SW 1271 (cell line): ENCODE measurements at places on chromosomes 4 and X.

DNA sequence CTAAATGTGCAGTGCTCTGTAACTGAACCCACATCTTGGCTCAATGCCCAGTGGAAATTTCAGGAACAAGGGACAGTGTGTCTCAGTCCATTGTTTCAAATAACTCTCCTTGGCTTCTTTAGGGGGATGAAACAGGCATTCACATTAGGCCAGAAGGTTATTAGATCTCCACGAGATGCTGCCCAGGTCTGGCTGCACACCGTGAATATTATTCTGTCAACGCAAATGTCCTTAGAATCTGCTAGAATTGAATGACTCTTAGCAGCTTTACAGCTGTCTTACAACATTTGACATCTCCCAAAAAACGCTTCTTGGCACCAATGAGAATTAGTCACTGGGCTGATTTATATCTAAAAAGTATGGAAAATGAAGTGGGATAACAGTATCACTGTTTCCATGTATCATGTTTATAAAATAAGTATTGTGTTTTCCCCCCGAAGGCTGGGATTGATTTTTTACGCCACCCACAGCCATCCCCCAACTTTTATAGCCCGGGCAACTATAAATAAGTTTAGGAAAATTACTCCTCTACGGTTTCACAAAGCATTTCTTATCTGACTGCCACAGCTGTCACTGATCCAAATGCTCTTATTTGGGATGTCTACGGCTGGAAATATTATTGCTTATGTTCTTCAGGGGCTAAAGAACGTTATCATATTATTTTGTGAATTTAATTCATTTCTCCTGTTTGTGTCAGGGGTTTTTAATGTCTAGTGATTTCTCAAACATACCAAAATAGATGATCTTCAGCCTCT is 559.7 kb upstream of the FAT1 start:
- DNase-seq, result no peak

DNA sequence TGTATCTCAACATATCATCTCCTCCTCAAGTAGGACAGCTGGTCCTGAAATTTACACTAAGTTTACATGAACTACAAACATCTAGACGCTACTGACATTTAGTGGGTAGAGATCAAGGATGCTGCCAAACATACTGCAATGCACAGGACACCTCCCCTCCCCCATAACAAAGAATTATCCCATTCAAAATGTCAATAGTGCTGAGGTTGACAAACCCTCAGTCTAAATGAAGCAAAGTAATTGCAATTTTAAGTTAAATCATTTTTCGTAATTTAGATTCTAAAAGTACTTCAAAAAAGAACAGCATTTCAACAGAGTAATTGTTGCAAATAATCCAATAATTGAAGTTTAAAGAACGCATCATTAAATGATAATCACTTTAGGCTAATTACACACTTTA is 1.2 kb downstream of the PRMT9 start:
- DNase-seq, result no peak

DNA sequence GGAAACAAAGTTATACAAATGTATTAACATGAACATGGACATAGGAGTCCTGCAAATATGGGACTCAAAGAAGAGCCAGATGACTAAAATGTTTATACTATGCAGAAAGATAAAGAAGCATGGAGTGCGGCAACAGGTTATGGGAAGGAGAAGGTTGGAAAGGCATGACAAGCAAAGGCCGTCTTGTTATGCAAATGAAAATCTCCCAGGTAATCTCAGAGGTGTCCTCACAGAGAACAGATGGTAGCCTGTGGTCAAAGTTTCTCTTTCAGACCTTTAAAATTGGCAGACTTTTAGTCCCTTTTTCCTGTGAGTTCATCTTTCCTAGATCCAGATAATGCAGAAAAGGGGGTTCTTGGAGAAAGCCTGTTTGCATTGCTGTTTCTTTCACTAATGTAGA is 116.4 kb upstream of the BEND4 start:
- no peak for DNase-seq

DNA sequence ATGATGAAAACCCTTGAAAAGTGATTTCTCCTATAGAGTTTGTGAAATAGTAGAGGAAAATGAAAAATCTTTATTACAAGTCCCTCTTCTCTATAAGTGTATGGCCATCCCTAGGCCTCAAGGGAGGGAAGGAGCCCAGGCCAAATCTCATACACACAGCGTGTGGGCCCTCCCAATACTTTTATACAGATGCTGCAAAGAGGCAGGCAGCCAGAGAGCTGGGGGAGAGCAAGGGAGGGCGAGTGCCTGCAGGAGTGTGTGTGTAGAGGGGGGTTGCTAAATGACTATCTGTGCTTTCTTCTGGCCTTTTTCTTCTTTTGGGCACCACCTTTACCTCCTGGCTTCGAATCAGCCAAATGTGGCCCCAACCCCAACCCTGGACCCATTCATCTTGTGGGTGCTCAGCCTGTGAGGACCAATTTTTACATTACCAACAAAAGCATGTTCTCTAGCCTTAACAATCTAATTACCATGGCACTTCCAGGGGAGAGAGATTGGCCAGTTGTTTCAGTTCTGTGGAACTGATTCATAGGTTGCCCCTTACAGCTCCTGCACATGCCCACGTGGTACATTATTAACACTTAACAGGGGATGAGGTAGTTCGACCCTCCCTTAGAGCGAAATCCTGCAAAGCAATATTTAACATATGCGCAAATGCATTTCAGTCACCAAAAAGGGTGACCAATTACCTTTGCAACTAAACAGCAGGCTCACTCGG is 2.0 kb downstream of the GPC3 start:
- DNase-seq, result no peak

- no peak for DNase-seq
Observed at GRCh38 chr4:189613207-189613606, 327.5 kb upstream of the FRG1 start.

DNA sequence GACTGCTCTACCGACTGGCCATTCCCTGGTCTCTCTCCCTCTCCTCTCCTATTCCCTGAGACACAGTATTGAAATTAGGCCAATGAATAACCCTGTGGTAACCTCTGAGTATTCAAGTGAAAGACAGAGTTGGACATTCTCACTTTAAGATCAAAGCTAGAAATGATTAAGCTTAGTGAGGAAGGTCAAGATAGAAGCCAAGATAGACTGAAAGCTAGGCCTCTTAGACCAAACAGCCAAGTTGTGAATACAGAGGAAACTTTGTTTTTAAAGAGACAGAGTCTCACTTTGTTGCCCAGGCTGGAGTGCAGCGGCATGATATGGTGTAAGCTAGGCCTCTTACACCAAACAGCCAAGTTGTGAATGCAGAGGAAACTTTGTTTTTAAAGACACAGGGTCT is 64.6 kb downstream of the KDM6A start:
- no peak for DNase-seq
